ENCODE measurements at places on chromosomes 3 and 15.

GRCh38 chr3:52230461-52230860 lies 5.0 kb upstream of the TLR9 start:
- DNase-seq: no peak

GRCh38 chr15:71333839-71334238 lies 218.6 kb downstream of the THSD4 start:
- DNase-seq: peak; percentile 81

- no peak for DNase-seq
These were observed 28.5 kb downstream of the MCTP2 start for GRCh38 chr15:94259863-94260262.

GRCh38 chr15:34642247-34642646 lies 58.8 kb upstream of the GOLGA8B start:
- DNase-seq: no peak

- no peak for DNase-seq
These were observed 565.9 kb downstream of the PDCD6IP start for GRCh38 chr3:34364335-34364734.

GRCh38 chr3:15794303-15794771 lies 3.4 kb downstream of the ANKRD28 start:
- peak; percentile 65 for DNase-seq

DNA sequence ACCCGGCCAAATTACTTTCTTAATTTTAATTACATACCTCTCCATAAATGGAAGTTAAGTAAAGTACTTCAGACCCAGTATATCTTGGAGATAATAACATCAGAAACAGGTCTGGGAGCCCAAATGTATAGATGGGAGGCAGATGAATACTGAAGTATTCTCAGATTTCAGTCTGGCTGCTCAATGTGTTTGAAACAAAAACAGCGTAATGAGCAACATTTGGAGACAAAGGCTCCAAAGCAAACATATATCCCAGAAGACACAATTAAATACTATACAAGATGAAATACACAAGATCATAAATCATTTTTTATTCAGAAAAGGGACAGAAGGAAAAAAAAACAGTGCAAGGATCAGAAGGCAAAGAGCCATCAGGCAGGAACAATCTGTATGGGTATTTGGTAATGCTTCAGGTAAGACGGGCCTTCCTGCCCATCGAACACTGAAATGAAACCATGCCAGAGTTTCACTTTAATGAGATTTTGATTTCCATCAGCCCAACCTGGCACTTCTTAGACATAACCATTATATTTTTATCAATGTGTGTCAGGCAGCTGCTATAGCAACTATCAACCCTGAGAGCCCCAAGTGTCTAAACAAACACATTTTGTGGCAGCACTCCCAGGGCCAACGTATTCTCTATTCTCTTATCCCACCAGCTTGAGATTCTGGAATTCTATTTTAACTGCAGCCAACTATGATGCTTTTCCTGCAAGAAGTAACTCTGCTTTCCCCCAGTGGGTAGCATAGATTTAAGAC lies 210.8 kb downstream of the STT3B start:
- no peak for DNase-seq

DNA sequence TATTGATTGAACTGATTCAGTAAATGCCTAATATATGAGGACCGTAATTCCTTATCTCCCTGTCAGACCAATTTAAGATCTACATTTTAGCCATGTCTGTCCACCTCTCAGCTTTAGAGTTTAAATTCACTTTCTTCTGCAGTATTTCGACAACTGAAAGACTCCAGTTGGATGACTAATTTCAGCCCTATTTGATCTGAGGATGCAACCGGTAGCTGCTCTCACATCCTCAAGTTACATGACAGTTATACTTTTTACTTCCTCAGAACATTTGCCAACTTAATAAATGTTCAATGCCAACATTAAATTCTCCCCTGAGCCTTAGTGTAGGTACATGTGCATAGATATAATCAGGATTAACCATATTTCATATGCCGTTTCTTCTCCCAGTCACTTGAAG lies 2.5 kb upstream of the HHLA2 start:
- DNase-seq: no peak

DNA sequence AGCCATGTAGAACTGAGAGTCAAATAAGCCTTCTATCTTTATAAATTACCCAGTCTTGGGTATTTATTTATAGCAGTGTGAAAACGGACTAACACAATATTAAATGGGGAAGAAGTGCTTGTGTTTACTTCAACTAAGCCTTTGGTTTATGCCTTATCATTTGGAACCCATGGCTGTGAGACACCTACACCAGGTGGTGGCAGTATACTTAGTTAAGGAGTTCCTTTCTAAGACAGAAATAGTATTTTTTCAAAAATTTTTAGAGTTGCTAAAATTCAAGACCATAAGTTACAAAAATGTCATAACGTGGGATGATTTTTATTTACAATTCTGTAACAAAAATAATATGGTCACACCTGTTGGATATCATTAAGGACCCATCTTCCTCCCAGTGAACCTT lies 354.5 kb upstream of the SOX14 start:
- DNase-seq: no peak

GRCh38 chr3:17645074-17645698 lies 97.2 kb downstream of the TBC1D5 start:
- DNase-seq: peak; percentile 71

- no peak for DNase-seq
These were observed 195.8 kb downstream of the BBX start for GRCh38 chr3:107718547-107718946.

GRCh38 chr3:14989943-14990779 lies 42.8 kb downstream of the NR2C2 start:
- DNase-seq: no peak

GRCh38 chr15:100314809-100315400 lies 26.9 kb downstream of the ADAMTS17 start:
- no peak for DNase-seq

- no peak for DNase-seq
These were observed 300.9 kb downstream of the RORA start for GRCh38 chr15:60928210-60928609.

GRCh38 chr3:42500091-42500490 lies 2.4 kb upstream of the VIPR1 start:
- peak; percentile 73 for DNase-seq

DNA sequence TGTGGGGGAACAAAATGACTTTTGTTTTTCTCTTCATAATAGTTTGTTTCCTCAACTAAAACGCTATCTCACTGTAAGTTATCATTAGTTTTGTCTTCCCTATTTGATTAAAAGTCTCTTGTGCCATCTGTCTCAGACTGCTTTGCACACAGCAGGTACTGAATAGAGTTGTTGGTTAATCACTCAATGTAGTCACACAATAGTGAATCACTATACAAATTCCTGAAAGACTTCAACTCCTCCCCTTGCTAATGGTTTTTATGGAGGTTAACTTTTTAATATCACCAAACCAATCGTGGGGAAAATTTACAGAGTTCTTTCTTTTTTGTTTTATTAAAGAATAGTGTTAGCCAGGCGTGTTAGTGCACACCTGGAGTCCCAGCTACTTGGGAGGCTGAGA lies 2.6 kb upstream of the NGLY1 start:
- DNase-seq: no peak
